ENCODE measurements at places on chromosomes 16 and 17.

DNA sequence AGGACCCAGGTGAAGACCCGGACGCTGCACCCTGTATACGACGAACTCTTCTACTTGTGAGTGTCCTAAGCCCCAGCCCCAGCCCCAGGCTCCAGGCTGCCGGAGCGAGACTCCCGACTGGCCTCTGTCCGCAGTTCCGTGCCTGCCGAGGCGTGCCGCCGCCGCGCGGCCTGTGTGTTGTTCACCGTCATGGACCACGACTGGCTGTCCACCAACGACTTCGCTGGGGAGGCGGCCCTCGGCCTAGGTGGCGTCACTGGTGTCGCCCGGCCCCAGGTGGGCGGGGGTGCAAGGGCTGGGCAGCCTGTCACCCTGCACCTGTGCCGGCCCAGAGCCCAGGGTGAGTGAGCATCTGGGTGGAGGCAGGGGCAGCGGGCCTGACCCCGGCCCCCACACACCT lies 3.7 kb downstream of the TSR3 start:
- no peak for DNase-seq

GRCh38 chr16:82134846-82135245 lies 35.2 kb downstream of the MPHOSPH6 start:
- DNase-seq, result no peak

DNA sequence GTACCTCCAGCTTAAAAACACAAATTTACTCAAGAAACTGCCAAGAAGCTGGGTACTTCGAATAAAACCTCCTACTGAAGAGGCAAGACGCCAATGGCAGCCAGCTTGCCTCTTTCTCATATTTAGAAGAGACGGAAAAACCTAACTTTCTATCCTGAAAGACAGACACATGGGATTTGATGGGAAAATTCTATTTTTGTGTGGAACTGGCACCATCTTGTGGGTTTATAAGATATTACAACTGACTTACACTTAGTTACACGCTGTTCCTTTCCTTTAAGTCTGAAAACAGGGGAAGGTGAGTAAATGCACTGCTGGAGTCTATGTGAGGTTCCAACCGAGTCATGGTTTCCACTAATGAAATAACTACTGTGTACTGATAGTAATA lies 10.3 kb downstream of the ZNF18 start:
- no peak for DNase-seq

GRCh38 chr17:13835151-13835550 lies 233.4 kb upstream of the HS3ST3A1 start:
- DNase-seq, result no peak

DNA sequence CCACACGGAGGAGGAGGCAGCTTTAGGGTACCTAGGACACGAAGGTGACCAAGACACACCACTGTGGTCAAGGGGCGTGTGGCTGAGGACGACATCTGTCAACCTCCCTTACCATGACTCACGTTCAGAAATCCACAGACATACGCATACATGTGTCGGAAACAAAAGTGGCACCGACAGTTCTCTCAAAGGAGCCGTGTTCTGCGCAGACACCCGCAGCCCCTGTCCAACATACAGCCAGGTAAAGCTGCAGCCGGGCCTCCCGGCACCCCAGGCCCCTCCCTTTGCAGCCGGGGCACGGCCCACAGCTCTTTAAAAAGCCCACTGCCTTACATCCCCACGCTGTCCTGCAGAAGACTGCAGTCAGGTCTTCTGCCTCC lies 40.5 kb upstream of the KLHDC4 start:
- no peak for DNase-seq

DNA sequence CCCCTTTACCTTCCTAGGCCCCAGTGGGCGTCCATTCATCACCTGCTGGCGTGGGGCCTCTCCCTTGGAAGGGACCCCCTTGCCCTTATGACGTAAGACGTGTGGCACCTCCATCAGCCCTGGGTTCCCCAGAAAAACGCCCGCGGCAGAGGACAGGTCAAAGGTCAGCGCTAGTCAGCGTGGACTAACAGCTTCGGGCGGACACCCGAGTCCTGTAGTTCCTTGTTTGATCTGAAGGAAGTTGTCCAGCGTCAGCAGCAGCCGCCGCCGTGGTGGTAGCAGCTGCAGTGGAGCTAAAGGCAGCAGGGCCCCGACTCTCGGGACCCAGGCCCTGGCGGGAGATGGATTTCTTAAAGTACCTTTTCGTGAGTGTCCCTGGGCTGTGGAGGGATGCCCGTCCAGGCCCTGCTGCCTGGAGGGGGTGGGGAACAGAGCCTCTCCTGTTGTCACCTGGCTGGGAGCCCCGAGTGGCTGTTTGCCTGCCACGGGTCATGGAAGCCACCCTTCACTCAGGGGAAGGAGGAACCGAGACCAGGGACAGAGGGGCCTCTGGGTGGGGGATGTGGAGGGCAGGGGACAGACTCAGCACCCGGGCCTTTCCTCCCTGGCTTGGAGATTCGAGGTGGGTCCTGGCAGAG lies 123.6 kb downstream of the OR1D5 start:
- no peak for DNase-seq

- DNase-seq, result no peak
Measured at GRCh38 chr17:32720671-32721070, 156.3 kb downstream of the MYO1D start.

- no peak for DNase-seq
Measured at GRCh38 chr16:47928008-47928407, 227.8 kb downstream of the ABCC12 start.

- DNase-seq, result no peak
Measured at GRCh38 chr17:63692195-63692816, 7.6 kb downstream of the LIMD2 start.

- no peak for DNase-seq
Measured at GRCh38 chr17:36602924-36603384, 1.6 kb downstream of the MRM1 start.

DNA sequence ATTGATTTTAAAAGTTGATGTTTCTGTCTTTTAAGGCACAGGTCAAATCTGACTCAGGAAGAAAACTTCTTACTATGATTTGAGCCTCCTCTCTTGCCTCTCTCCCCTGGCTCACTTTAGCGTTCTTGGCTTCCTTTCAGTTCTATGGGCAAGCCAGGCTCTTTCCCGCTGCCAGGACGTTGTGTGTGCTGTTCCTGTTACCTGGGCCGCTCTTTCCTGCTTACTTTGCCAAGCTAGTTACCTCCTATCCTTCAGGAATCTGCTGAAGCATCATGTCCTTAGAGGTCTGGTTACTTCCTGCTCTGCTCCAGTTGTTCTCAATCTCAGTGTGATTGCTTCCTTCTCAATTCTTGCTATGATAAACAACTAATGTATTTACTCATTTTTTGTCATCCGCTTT lies 1108.5 kb upstream of the EEF2KMT start:
- DNase-seq, result no peak
